ENCODE measurements at places on chromosomes 7 and 10. TPM values are rescaled to one million over a fixed set of nuclear protein-coding genes. Genes with fewer than 3 reads are reported as not detected.

The TACR2 gene
- 1.8 TPM for polyA plus RNA-seq

The HOXA5 gene
- 171 TPM for polyA plus RNA-seq

DNA sequence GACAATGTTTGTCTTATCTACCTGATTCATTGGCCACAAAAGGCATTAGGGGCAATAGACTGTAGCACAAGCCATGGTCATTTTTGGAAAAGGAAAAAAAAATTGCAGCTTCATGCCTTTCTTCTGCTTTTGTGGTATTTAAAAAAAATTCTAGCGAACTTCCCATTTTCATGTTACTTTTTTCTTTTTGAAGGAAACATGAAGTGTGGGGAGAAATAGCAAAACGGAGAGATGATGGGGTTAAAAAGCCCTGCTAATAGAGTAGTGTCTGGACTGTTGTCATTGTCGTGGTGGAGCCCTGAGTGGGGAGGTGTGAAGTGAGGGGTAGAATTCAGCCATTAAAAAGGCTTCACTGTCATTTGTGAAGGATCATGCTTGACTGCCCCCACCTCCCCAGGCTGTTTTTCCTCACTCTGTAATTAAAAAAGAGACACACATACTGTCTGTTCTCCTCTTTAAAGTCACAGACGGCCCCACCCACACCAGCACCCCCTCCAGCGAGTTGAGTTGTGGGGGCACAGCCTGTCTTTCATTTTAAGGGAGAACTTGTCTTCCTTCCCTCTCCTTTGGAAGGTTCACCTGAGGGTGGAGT is 272.4 kb downstream of the CREB5 start:
- DNase-seq, result no peak

- peak; percentile 86 for DNase-seq
Observed at GRCh38 chr10:122543676-122544445, 16.7 kb upstream of the DMBT1 start.

DNA sequence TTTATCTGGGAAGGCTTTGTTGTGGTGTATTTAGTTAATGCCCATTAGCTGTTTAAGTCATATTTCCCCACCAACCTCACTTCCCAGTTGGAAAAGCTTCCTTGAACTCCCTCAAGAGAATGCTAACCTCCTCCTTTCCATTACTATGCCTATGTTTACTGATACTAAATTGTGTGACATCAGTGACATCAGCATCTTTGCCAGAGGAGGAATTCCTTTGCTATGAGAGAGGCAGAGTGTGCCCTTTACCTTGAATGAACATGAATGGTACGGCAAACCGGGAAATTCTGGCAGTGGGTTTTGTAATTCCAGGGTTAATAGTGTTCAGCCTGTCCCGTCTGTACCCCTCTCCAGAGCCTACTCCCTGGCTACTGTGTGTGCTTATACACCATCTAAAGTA is 22.1 kb upstream of the GLCCI1 start:
- no peak for DNase-seq

DNA sequence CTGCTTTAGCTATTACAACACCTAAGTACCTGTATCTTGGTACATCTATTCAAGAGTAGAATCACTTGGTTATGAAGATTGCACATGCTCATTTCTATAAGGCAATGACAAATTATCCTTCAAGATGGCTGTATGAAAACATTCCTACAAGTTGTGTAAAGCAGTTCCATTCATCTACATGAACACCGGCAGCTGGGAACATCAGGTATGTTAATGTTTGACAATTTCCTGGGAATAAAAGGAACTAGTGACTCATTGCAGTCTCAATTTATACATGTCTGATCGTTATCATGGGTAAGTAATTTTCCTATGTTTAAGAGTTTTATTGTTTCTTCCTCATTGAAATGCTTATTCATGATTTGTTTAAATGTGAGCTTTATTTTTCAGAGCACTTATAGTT is 203.2 kb upstream of the SEMA3E start:
- no peak for DNase-seq

Data from spinal cord (tissue), 10 donors.